Globus pallidus (tissue), 1 donor: ENCODE measurements at places on chromosomes 5 and 9.

GRCh38 chr5:147223948-147224791 lies 10.7 kb upstream of the STK32A start:
- peak; percentile 57 for DNase-seq

- DNase-seq = no peak
Observed at GRCh38 chr9:132641216-132641615, 28.6 kb downstream of the DDX31 start.

GRCh38 chr9:10268531-10269485 lies 344.0 kb downstream of the PTPRD start:
- DNase-seq = peak; percentile 52

- no peak for DNase-seq
Observed at GRCh38 chr5:158722940-158723339, 376.8 kb downstream of the EBF1 start.

- no peak for DNase-seq
Observed at GRCh38 chr9:125649315-125649714, 57.7 kb downstream of the MAPKAP1 start.

DNA sequence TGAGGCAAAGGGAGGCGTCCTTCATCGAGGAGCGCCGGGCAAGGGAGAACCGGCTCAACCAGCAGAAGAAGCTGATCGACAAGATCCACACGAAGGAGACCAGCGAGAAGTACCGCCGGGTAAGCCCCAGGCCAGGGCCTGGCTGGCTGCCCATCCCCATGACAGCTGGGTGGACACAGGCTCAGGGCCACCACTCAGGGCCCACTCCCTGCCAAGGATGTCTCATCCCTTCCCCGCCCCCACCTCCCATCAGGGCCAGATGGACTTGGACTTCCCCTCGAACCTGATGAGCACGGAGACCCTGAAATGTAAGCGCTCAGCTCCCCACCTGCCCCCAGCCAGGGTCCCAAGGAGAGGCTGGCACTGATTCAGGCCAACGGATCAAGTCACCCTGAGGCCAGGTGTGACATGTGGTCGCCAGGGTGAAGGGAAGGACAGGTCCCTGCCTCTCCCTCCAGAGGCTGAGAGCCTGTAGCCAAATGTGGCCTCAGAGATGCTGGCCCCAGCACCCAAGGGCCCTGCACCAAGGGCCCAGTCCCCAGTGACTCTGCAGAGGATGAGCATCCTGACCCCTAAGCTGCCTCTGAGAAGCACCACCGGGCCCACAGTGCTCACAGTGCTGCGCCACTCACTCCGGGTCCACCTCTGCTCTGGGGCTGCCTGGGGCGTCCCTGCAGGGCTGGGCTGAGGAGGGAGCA lies 3.1 kb upstream of the RABL6 start:
- no peak for DNase-seq

GRCh38 chr9:22650946-22651345 lies 204.3 kb downstream of the DMRTA1 start:
- DNase-seq = no peak

DNA sequence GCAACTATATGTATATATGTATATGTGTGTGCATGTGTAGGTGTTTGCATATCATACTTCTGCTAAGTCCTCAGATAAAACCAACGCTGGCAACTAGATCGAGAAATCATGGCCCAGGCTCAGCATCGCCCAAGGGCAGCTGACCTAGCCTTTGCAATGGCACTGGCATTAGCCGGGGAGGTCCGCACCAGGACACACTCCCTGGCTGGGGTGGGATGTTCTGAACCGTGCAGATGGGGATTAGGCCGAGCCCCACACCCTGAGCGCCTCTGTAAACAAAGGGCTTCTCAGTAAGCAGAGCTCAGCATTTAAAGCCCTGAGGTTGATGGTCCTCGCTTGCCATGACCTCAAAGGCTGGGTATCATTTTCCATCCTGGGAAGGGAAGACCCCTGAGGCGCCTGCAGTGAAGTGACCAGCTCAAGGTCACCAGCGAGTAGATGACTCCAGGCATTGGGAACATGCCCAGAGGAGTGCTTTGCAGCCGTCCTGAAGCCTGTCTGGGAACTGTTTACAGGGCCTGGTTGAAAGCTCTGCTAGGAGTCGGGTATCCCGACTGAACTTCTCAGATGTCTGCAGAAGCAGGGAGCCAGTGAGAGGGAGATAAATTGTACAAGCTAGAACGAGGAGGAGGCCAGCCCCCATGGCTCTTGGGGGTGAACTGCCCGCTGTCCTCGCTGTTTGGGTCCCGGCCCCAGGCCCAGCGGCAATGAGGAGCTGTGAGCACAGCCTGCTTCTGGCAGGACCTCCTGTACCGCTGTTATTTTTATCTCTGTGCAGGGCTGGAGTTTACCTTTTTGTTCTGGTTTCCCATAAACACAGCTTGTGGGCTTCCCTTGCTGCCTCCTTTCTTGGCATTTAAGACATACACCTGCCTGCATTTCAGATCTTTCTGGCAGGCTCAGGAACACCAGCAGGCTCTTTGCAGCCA lies 18.4 kb downstream of the GADD45G start:
- no peak for DNase-seq
